ENCODE measurements at places on chromosomes 5 and 9.

DNA sequence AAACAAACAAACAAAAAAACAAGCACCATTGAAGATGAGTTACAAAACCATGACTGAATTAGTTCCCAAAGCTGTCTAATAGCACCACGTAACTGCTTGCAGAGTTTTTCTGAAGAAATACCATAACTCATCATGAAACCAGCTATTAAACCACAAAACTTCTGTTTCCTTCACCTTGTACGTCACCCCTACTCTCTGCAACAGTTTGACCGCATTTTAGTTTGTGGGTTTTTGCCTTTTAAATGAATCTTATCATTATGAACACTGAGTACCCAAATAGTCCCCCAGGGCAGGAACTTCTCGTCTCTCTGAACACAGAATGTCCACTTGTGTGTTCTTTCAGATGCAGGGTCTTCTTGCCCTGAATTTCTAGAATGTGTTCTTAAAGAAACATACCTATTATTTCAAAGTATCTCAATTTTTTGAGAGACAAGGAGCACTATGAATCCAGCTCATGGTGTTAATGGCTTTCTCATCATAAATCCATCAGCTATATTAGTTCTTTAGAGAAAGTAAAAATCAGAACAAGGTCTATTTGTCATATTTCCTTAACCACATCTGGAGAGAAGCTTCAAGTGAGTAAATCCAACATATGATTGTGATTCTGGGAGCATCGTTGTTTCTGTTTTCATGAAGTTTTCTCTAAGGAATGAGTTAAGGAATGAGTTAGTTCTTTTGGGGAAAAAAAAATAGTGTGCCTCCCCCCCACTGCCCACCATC lies 210.6 kb downstream of the AUH start:
- peak overlapping the region; percentile 89 for H3K27ac ChIP-seq
- peak; percentile 66 for DNase-seq
- H3K4me1 ChIP-seq, result peaks cover 62% of the 10 kb centered on the region

DNA sequence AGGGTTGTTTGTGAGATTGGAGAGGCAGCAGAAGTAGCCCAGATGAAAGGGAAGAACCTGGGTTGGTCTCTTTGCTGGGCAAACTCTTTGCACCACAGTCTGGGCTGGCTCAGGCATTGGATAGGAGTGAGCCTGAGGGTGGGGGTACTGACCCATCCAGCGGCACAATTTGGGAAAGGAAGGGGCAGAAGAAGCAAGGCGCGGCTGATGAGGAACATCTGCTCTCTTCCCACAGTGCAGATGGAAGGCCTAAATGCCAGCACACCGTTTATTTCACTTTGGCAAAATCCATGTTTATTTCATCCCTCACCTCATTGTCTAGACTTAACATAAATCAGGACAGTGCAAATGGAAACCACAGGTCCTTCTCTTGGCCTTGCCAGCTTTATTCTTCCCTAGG lies 32.3 kb downstream of the PALM2AKAP2 start:
- no peak for DNase-seq
- H3K4me3 ChIP-seq, result no peak overlapping the region
- peaks cover 4% of the 10 kb centered on the region for H3K27me3 ChIP-seq
- no peaks in the 10 kb centered on the region for H3K4me1 ChIP-seq

DNA sequence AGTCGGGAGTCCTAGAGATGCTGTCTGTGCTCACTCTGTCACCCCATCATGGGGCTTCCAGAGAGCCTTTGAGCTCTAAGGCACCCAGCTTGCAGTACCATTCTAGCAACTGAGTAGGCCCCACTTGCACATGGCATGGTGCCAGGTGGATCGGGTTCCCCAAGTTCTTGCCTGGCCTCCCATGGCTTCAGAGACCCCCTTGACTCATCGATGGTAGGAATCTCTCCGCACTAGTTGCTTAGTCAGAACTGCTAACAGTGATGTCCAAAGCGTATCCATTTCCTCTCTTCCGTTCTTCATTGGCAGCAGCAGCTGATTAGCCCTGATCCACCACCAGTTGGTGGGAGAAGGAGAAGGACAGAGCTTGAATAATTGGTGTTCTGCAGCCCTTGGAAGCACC lies 70.3 kb upstream of the RARS1 start:
- no peak overlapping the region for H3K4me3 ChIP-seq
- no peak for DNase-seq
- no peak overlapping the region for H3K27ac ChIP-seq
- peaks cover 2% of the 10 kb centered on the region for H3K4me1 ChIP-seq
- H3K36me3 ChIP-seq, result peaks cover 1% of the 10 kb centered on the region

GRCh38 chr5:138736293-138736692 lies 16.9 kb upstream of the CTNNA1 start:
- peaks cover 13% of the 10 kb centered on the region for H3K27me3 ChIP-seq
- H3K27ac ChIP-seq, result no peak overlapping the region
- DNase-seq, result no peak

DNA sequence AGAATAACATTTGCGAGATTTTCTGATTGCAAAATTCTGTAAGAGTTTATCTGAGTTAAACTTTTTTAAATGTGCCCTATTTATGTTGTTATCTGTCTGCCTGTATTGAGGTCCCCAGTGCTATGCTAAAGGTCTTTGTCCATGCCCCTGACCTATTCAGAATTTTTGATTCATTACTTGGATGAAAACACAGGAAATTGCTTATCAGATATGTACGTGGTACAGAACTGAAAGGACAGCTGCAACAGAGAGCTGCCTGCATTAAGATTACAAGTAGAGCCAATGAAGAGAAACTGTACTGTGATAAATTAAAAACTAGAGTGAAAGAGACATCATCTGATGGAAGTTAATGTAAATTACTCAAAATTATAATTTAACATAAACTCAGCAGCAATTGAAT lies 408.8 kb downstream of the ADGRV1 start:
- peaks cover 3% of the 10 kb centered on the region for H3K4me1 ChIP-seq
- no peak for DNase-seq
- H3K27ac ChIP-seq, result no peak overlapping the region

GRCh38 chr5:95664204-95664786 lies 17.7 kb downstream of the RFESD start:
- no peaks in the 10 kb centered on the region for H3K36me3 ChIP-seq
- H3K4me1 ChIP-seq, result no peaks in the 10 kb centered on the region
- DNase-seq, result peak; percentile 63
- H3K27ac ChIP-seq, result no peak overlapping the region
- no peak overlapping the region for H3K4me3 ChIP-seq
- H3K27me3 ChIP-seq, result no peaks in the 10 kb centered on the region

GRCh38 chr5:40627706-40628105 lies 52.0 kb upstream of the PTGER4 start:
- H3K27me3 ChIP-seq, result no peaks in the 10 kb centered on the region
- no peak overlapping the region for H3K27ac ChIP-seq
- H3K4me1 ChIP-seq, result peaks cover 40% of the 10 kb centered on the region
- no peaks in the 10 kb centered on the region for H3K36me3 ChIP-seq
- no peak overlapping the region for H3K4me3 ChIP-seq

- H3K27me3 ChIP-seq, result no peaks in the 10 kb centered on the region
- H3K36me3 ChIP-seq, result no peaks in the 10 kb centered on the region
- peaks cover 8% of the 10 kb centered on the region for H3K4me1 ChIP-seq
- no peak overlapping the region for H3K4me3 ChIP-seq
- H3K27ac ChIP-seq, result no peak overlapping the region
- DNase-seq, result no peak
These were observed 22.8 kb upstream of the RNU6ATAC start for GRCh38 chr9:134187110-134187531.

GRCh38 chr5:141512390-141512910 lies 23.6 kb downstream of the PCDHGC5 start:
- peaks cover 2% of the 10 kb centered on the region for H3K36me3 ChIP-seq
- DNase-seq, result peak; percentile 92
- H3K4me1 ChIP-seq, result peaks cover 33% of the 10 kb centered on the region
- H3K27ac ChIP-seq, result no peak overlapping the region

GRCh38 chr9:134935056-134935640 lies 17.4 kb upstream of the FCN1 start:
- DNase-seq, result no peak
- no peaks in the 10 kb centered on the region for H3K4me1 ChIP-seq
- peaks cover 11% of the 10 kb centered on the region for H3K27me3 ChIP-seq
- no peak overlapping the region for H3K4me3 ChIP-seq
- H3K27ac ChIP-seq, result no peak overlapping the region

DNA sequence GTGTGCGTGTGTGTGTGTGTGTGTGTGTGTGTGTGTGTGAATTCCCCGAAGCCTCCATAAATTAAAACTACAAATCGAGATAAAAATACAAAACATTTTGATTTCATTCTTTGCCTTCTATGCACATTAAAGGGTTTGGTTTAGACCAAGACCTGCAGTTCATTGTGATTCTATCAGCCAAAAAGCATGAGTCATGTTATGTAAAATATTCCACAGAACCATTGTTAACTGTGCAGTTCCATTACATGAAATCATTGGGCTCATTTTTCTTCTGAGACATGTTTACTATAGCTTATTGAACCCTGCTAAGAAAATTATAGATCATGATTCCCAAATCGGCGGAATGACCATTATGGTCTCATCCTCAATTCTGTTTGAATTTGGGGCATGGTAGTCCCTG lies 11.7 kb downstream of the CAVIN4 start:
- no peaks in the 10 kb centered on the region for H3K36me3 ChIP-seq
- H3K4me3 ChIP-seq, result no peak overlapping the region
- H3K27ac ChIP-seq, result no peak overlapping the region

DNA sequence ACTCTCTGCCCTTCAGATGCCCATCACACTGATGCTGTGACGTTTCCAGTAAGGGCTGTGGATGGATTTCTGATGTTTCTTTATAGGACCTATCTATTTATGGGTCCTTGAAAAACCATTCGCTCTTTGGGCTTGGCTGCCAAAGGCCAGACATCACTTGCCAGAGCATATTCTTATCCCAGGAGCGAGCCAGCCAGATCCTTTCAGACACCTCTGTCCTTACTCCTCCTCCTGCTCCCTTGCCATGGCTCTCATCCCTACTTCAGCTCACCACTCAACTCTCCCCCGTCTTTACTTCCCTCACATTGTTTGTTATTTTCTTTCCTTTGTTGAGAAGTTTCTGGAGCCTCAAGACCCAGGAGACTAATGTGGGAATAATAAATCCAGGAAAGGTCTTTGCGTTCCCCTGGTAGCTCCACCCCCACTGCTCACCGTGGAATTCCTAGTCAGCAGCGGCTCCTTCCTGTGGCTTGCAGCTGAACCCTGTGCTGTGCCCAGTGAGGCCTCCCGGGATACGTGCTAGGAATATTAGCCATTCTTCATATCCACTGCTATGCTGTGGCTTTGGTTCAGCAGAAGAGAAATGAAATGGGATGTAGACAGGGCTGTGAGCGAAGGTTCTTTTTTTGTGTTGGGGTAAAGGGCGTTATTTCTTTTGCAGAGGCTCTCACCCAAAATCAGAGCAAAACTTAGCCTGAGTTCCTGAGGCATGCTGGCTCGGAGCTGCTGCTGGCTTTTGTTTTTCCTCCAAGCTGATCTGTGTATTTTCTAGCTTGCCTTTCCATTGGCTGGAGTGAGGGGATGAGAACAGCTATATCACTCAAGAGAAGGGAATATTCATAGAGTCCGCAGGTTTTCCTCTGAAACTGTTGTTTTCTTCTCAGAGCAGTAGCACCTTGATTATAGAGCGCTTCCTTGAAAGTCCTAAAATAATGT lies 171.1 kb downstream of the SAXO1 start:
- H3K4me3 ChIP-seq, result no peak overlapping the region
- no peaks in the 10 kb centered on the region for H3K4me1 ChIP-seq
- H3K36me3 ChIP-seq, result no peaks in the 10 kb centered on the region
- H3K27ac ChIP-seq, result no peak overlapping the region
- DNase-seq, result no peak
- H3K27me3 ChIP-seq, result peaks cover 2% of the 10 kb centered on the region

DNA sequence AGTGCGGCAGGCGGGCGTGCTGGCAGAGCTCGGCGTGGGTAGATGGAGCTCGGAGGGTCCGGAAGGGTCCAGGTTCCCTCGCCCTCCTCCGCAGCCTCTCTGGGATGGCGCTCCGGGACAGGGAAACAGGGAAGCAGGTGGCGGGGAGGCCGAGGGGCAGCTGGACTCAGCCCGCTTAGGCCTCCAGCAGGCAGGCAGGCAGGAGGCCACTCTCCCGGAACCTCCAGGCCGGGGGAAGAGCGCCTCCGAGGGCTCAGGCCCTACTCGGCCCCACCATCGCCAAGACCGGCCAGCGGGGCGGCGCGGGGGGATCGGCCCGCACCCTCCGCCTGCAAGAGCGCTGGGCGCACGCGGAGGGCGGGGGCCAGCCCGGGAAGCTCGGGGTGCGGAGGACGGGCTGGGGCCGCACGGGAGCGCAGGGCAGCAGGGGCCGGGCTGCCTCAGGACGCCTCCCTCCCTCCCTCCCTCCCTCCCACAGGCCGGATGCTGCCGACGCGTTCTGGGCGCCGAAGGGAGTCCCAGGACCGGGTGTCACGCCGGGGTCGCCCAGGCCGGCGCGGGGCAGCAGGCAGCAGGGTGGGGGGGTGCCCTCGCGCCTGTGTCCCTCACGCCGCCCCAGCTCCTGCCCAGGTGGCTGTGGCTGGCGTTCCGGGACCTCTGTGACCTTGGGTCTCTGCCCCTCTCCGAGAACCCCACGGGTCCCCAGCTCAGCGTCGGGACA lies 977 bp downstream of the MGAT4B start:
- H3K27ac ChIP-seq, result peak overlapping the region; percentile 47
- DNase-seq, result peak; percentile 65
- H3K4me3 ChIP-seq, result peak overlapping the region; percentile 84
- H3K4me1 ChIP-seq, result peaks cover 38% of the 10 kb centered on the region
- peaks cover 2% of the 10 kb centered on the region for H3K36me3 ChIP-seq
- no peaks in the 10 kb centered on the region for H3K27me3 ChIP-seq

- no peak overlapping the region for H3K4me3 ChIP-seq
- no peak overlapping the region for H3K27ac ChIP-seq
- no peak for DNase-seq
- H3K27me3 ChIP-seq, result no peaks in the 10 kb centered on the region
- H3K36me3 ChIP-seq, result no peaks in the 10 kb centered on the region
- H3K4me1 ChIP-seq, result no peaks in the 10 kb centered on the region
These were observed 9.7 kb downstream of the FGFR4 start for GRCh38 chr5:177096162-177097015.

DNA sequence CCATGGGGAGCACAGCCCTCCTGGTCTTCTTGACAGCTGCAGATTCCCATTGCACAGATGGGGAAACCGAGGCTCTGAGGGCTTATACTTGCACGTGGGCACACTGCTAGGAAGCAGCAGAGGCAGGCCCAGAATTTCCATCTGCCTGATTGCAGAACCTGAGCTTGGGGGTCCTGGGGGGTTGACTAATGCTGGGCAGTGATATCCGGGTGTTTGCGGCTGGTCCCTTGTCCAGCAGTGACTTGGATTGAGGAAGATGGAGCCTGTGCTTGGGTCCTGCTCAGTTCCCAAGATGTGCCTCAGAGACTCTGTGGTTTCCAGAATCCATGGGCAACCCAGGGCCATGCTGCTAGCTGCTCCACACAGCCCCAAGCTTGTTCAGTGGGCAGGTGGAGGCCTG lies 91.2 kb downstream of the PHF2 start:
- H3K27me3 ChIP-seq, result no peaks in the 10 kb centered on the region
- no peak overlapping the region for H3K27ac ChIP-seq
- H3K4me1 ChIP-seq, result no peaks in the 10 kb centered on the region
- H3K36me3 ChIP-seq, result peaks cover under 1% of the 10 kb centered on the region
- DNase-seq, result no peak
